GM19239 (cell line): ENCODE measurements at places on chromosomes 16 and 17.

GRCh38 chr17:57308543-57309186, 52.3 kb downstream of the MSI2 start:
- no peak for DNase-seq

GRCh38 chr16:52318302-52319009, 228.5 kb downstream of the TOX3 start:
- no peak for DNase-seq

DNA sequence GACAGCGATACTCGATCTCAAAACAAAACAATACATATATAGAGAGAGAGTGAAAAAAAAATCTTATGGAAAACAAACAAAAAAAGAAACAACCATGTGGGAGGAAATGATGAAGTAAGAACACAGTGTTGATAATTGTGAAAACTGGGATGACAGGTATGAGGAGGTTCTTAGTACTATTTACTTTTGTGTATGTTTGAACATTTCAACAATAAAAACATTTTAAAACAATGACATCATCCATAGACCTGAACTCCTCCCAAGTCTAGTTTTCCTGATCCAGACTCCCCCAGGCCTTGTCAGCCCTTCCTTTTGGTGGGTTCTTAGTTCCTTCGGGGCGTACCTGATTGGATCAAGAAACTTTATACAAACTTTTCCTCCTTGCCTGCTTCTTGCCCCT, 51.7 kb downstream of the CCDC42 start:
- DNase-seq: no peak

GRCh38 chr17:75637551-75637950, 4.3 kb downstream of the SMIM5 start:
- DNase-seq: no peak

- no peak for DNase-seq
Measured at GRCh38 chr16:70743791-70744190, 57.2 kb downstream of the VAC14 start.

DNA sequence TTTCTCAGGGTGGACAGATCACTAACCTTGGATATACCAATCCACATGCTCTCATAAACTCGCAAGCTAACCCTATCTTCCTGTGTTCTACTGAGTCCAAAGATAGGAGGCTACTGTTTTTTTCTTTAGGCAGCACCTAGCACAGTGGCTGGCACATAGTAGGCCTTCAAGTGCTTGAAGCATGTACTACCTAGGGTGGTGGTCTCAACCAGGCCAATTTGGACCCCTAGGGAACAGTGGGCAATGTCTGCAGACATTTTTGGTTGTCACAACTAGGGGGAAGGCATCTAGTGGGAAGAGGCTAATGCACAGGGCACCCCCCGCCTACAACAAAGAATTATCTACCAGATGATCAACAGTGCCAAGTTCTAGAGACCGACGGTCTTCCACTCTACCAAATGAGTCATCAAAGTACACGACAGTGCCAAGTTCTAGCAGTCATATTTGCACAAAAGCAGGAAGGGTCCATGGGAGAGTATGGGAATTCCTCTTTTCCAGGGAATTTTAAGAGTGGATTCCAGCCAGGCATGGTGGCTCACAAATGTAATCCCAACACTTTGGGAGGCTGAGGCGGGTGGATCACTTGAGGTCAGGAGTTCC, 390.3 kb downstream of the SLC39A11 start:
- no peak for DNase-seq

DNA sequence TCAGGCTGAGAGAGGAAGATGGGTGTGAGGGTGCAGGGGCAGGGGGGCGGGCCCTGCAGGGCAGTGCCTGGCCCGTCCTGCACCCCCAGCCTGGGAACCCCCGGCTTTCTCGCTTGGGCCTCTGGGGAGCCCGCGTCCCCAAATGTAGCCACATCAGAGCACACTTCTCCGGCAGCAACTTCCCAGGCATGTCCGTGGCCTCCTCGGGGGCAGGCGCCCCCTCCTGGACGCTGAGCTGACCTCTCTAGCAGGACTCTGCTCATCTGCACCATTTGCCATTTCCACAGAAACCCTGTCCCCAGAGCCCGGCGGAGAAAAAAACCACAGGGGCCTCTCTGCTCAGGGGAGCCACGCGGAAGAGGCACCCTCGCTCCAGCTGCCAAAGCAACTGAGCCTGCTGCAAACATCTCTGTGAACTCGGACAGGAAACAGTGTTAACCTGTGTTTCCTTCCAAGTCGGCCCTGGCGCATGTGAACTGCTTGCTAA, 63.4 kb downstream of the KLHDC4 start:
- DNase-seq: peak; percentile 98
